ENCODE measurements at places on chromosomes 3 and 15.

DNA sequence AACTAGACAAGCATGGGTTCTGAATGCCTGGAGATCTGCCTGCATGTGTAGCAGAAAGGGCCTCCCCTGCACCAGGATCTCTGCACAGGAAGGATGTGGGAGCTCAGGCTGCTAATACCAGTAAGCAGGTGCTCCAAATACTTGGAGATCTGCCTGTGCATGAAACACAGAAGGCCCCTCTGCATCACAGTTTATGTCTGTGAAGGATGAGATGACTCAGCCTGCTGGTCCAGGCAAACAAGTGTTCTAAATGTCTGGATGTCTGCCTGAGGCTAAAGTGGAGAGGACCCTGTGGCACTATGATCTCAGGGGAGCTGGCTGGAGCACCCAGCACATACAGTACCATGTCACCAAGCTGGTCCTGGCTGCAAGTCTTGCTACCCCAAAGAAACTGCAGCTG lies 678.8 kb downstream of the MCTP2 start:
- no peak for DNase-seq

GRCh38 chr3:116226266-116226665 lies 219.0 kb downstream of the LSAMP start:
- no peak for DNase-seq

- no peak for DNase-seq
Measured at GRCh38 chr3:67712259-67712658, 57.8 kb upstream of the SUCLG2 start.

- no peak for DNase-seq
Measured at GRCh38 chr3:14869917-14870782, 51.4 kb downstream of the FGD5 start.

GRCh38 chr3:66378256-66378655 lies 122.6 kb downstream of the LRIG1 start:
- DNase-seq, result no peak

GRCh38 chr3:8556473-8556869 lies 54.8 kb downstream of the LMCD1 start:
- DNase-seq, result no peak

DNA sequence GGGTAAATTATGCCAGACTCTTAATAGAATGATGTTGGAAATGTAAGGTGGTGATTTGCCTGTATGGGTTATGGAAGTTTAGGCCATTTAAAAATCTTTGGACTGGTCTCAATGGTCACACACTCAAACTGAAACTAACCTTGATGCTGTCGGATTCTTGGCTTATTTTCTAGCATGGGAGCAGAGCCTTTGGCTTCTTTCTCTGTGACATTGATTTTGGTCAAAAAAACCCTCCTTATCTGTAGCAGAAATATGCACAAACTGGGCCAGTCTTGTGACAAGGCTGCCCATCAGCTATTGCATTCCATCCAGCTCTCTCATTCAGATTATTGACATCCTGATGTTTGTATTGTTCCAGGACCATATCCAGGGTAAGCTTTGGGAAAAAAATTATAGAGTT lies 35.9 kb downstream of the ARPP21 start:
- no peak for DNase-seq

DNA sequence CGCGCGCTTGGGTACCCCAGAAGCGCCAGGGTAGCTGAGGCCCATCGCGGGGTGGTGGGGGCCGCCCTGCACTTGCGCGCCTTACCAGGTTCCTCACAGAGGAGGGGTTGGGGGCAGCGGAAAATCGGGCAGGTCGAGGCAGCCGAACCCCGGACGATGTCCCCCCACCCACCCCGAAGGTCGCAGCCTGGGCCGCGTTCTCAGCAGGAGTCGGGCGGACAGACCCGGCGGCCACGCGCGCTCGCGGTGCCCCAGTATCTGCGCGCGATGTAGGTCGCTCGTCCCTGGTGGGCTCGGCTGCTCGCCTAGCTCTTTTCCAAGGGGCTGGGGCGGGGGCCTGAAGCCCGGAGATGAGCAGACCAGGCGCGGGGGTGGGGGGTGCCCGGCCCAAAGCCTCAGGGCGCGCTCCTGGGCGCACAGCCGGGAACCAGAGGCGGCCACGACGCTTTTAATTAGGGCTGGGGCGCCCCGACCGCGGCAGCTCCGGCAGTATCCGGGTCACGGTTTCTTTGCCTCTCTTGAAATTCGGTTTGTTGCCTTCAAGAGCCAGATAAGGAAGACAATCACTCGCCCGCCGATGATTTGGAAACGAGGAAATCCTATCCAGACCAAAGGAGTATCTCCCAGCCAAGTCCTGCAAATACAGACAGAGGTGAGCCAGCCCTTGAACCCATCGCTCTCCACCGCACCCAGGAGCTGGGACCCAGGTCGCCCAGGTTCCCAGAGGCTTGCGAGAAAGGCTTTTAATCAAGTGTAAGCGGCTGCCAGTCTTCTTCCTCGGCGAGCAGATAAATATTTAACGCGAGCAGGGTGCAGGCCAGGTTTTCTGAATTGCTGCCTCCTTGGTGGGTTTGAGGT lies 4.6 kb downstream of the SKOR1 start:
- no peak for DNase-seq

GRCh38 chr3:151581035-151581434 lies 120.2 kb upstream of the IGSF10 start:
- DNase-seq, result no peak

DNA sequence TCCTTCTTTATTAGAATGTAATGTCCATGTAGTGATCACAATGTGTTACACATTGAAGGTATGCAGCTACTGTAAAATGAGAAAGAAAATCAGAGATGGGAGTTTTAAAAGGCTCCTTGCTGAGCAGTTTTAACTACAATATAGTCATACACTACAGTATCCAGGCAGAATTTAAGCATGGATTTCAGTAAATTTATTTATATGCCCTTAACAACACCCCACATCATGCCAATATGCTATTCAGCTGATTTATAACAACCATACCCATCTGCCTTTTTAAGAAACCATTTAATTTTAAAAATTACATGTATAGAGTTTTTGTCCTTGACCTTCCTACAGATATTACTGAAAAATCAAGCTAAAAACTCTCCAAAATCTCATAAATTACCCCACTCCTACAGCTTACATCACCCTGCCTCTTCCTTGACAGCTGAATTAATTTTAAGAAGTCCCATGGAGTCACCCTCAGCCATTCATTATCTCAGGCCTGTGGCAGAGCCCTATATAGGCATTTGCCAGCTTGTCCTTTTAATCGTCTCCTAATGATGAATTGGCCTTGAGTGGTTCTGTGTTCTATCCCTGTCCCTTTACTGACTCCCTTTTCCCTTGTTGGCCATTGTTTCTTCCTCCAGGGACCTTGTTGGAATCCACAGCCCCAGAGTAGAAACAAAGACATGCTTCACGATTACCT lies 797.6 kb upstream of the ARRDC4 start:
- no peak for DNase-seq

GRCh38 chr15:41512512-41512939 lies 1.1 kb downstream of the LTK start:
- no peak for DNase-seq

DNA sequence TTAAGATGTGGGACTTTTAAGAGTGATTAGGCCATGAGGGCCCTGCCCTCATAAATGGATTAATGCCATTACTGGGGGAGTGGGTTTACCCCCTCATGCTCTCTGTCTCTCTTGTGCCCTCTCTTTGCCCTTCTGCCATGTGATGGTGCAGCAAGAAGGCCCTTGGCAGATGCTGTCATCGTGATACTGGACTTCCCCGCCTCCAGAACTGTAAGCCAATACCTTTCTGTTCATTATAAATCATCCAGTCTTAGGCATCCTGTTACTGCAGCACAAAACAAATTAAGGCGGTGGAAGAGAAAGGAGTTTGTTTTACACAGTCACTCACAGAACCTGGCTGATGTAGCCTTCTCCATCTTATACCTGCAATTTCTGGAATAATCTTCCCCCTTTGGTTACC lies 360.3 kb upstream of the TBL1XR1 start:
- no peak for DNase-seq

GRCh38 chr3:127767126-127767525 lies 55.2 kb downstream of the MGLL start:
- no peak for DNase-seq

DNA sequence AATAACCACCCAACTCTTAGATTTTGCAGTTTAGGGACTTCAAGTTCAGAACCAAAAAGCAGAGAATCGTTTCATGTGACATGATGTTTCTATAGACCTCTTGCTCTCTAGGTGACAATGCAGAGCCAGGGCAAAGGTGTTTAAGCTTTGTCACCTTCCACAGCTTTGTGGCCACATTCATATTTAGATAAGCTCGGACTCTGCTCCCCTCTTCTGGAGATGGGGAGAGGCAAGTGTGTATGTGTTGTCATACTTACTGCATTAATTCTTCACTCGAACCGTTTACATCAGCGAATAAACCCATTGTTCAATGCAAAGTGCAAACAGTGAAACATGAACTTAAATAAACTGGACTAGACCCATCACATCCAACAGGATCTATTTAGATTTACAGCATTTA lies 33.2 kb downstream of the ST3GAL6 start:
- no peak for DNase-seq

GRCh38 chr3:14305324-14305723 lies 97.1 kb upstream of the SLC6A6 start:
- no peak for DNase-seq

- no peak for DNase-seq
Measured at GRCh38 chr15:85419161-85419560, 38.8 kb downstream of the AKAP13 start.

- no peak for DNase-seq
Measured at GRCh38 chr3:197001106-197001971, 28.3 kb downstream of the MELTF start.

- no peak for DNase-seq
Measured at GRCh38 chr15:80242802-80243201, 9.2 kb downstream of the CTXND1 start.

- peak; percentile 89 for DNase-seq
Measured at GRCh38 chr15:82122746-82123400, 77.1 kb upstream of the MEX3B start.

DNA sequence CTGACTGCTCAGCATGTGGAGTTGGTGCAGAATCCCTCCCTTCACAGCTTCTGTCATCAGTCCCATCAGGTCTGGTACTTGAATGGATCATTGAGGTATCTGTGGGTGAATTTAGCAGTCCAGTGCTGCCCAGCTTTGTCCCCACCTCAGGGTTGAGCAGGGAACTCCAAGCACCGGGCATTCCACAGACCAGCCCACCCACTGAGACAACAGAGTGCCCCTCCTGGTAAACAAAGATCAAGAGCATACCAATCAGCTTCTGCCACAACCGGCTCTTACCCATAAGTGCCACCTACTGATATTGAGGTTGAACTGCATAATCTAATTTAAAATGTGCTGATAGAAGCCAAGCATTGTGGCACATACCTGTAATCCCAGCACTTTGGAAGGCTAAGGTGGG lies 57.1 kb upstream of the FXR1 start:
- no peak for DNase-seq

GRCh38 chr3:16102905-16103364 lies 71.5 kb upstream of the GALNT15 start:
- no peak for DNase-seq

GRCh38 chr3:42229942-42230688 lies 35.9 kb downstream of the CCK start:
- no peak for DNase-seq

DNA sequence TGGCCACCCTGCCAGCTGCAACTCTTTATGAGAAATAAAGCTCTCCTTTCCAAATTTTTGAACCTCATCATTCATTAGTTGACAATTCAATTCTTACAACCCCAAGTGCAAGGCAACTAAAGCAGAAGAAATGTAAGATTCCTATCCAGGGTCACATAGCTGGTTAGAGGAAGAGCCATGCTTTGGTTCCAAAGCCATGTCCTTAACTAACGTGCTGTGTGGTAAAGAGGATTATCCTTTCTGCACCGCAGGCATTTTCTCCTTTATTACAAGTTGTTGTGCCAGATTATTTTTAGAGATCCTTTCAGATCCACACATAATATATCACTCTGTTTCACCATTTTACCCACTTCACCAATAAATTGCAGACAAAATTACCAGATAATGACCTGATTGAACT lies 36.5 kb downstream of the TM4SF18 start:
- no peak for DNase-seq

DNA sequence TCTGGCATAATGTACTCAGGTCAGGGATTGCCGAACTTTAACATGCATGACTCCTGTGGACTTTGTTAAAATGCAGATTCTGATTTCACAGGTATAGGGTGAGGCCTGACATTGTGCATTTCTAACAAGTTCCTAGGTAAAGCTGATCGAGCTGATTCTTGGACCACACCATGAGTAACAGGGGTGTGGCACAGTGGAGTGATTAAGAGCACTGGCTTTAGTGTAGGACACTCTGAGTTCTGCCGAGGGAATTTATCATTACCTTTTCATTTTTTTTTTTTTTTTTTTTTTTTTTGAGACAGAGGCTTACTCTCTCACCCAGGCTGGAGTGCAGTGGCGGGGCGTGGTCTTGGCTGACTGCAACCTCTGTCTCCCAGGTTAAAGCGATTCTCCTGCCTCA lies 169.3 kb downstream of the ADAMTS9 start:
- DNase-seq, result no peak

DNA sequence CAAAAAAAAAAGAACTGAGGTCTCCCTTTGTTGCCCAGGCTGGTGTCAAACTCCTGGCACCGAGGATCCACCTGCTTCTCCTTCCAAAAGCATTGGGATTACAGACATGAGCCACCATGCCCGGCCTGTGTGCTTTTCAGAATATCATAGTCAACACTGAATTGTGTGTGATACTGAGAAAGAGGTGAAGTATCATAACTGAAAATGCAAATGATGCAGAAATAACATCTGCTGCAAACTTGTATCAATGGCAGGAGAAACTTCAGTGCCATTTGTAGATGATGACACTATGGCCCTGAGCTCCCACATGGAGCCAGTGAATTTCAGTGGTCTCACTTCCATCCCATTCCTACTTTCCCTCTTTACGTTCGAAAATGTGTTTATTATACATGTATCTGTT lies 21.9 kb downstream of the IL12A start:
- DNase-seq, result no peak

DNA sequence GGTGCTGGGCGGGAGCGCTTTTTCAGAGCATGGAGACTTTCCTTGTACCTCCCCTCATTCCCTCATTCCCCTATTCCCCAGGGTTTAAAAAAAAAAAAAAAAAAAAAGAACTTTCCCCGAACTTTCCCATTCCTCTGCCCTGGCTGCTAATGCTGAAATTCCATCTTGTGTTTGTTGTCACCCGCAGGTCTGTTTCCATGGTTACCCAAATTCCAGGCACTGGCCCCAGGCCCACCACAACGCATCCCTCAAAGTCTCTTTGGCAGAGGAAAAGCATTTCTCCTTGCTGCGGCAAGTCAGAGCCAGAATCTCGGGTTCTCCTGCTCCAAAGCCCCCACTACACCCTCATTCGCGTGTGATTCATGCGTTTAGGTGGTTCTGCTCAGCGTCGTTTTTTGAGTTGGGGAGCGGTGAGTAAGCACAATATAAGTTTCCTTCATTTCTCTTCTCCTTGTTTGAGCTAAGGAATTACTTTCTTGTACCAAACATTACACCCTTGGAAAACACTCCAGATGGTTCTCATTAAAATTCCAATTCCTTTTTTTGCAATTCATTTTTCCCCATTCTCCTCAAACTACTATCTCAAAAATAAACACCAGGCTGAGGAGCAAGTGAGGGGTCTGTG lies 21.6 kb downstream of the ANAPC13 start:
- DNase-seq, result peak; percentile 69

- DNase-seq, result no peak
Measured at GRCh38 chr3:72997421-72997961, 880 bp downstream of the PPP4R2 start.

- no peak for DNase-seq
Measured at GRCh38 chr3:85330071-85330470, 371.3 kb downstream of the CADM2 start.
